ENCODE measurements at places on chromosomes 13 and 19.

DNA sequence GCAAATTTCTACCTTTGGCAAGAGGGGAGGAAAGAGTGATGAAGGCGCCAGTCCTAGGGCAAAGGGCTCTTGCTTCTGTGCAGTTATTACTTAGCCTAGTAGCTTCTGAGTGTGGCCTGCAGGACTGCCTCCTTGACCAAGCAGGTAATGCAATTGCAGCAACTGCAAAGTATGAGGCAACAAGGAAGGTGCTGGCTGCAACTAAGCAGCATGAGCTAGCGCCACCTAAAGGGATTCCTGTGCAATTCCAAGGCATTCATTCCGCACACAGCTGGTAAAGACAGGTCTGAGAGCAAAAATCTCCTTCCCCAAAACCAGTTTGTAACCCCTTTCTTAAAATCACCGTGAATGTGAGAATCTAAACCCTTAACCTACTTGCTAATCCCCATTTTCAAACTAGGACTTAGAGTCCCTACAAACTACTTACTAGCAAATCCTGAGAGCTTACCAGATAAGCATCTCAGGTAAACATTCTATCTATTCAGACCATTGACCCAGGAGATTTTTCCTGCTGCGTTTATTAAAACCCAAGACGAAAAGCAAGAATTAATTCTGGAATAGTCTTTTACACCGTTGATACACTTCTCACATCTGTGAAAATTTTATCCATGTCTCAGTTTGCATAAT, 62.9 kb downstream of the DCT start:
- DNase-seq: peak; percentile 24

- no peak for DNase-seq
Observed at GRCh38 chr19:746956-747355, 4.0 kb upstream of the MISP start.

DNA sequence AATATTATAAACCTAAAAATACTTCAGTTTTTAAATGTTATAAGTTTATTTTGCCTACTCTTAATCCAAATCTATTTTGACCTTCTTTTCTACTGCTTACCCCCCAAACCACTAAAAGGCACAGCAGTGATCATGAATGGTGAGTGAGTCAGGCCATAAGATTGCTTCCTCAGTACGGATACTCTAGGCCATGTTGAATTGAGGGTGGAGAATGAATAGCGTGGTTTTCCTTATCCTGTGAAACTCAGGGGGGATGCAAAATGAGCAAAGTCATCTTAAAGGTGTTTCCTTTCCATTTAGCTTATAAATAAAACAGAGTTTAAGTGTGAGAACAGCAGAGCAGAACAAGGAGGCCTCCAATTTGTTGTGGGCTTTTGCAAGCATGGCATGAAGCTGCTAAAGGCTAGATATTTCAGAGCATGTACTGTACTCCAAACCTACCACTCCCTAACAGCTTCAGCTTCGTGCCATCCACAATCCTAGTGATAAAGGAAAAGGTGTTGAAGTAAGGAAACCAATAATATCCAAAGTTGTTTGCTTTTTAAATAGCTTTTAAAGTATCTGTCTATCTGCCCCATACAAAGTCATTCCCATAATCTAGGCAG, 25.0 kb downstream of the SERPINE3 start:
- peak; percentile 79 for DNase-seq

DNA sequence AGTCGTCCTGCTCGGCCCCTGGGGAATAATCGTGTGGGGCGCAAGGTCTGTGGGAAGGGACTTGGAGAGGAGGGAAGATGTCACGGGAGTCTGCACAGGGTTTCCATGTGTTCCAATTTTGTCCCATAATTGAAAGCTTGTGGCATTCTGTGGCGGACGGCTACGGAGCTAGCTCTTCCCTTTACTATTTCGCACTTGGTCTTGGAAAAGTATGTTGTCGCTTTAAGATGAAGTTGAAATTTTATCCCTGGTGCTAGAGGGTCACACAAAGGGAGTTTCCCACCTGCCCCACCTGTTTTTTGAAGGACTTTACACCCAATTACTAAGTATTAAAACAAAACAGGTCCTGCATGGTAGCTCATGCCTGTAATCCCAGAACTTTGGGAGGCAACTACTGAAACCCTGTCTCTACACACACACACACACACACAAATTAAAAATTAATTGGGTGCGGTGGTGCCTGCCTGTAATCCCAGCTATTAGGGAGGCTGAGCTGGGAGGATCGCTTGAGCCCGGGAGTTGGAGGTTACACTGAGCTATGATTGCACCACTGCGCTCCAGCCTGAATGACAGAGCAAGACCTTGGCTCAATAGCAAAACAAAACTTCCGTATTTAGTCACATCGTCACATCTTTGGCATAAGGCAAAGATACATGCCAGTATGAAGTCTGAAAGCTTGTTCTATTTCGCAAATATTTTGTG, 967 bp upstream of the TPT1 start:
- no peak for DNase-seq

GRCh38 chr19:459724-460511, 915 bp downstream of the SHC2 start:
- DNase-seq: peak; percentile 27

DNA sequence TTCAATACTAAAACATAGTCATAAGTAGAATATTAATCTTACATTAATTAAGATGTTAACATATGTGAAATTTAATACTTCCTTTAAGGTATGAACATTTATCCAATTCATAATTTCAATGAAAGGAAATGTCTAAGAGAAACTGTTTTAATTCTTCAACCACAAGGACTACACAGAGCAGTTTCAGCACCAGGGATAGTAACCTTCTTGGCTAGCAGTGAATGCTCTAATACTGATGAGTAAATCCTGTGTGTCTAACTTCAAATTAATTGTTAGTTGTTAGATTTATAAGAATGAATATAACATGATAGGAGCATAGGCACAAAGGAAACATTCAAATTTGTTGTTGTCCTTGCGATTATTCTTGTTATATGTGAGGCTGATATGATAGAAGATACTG, 15.6 kb upstream of the NBEA start:
- DNase-seq: peak; percentile 47

DNA sequence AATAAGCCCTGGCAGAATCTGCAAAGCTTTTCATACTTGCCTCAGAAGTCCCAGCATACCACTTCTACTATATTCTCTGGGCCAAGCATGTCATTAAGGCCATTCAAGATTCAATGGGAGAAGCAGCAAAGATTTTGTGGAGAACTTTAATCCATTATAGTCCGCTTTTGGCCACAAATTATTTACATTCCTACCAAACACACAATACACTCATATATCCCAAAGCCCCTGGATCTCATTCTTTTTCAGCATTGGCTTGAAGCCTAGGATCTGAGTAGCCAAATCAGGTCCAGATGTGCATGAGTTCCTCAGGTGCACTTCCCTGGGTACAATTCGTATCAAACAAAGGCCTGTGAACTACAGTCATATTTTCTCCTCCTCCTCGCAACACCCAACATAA, 203.4 kb downstream of the NDFIP2 start:
- DNase-seq: peak; percentile 4

DNA sequence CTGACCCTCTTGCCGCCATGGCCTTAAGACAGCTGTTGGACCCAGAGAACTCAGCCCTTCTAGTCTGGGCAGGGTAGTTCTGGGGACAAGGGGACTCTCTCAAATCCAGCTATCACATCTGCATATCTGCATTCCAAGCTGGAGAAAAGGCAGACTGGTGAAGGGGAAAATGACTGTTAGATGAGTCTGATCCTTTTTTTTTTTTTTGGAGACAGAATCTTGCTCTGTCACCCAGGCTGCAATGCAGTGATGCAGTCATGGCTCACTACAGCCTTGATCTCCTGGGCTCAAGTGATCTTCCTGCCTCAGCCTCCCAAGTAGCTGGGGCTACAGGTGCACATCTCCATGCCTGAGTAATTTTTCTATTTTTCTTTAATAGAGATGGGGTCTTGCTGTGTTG, 114.3 kb downstream of the SIPA1L3 start:
- DNase-seq: peak; percentile 54

DNA sequence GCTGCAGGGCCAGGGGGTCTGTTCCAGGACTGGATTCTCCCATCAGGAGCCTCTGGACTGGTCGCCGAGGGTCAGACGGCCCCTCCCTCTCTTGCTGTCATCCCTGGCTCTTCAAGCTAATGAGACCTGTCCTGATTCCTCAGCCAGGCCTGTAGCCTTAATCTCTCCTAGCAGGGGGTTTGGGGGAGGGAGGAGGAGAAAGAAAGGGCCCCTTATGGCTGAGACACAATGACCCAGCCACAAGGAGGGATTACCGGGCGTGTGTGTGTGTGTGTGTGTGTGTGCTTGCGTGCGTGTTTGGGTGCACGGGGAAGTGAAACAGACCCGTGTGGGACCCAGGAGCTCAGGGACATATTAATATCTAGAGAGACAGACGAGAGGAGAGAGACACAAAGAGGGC, 1.9 kb upstream of the CRX start:
- DNase-seq: no peak

- peak; percentile 11 for DNase-seq
Observed at GRCh38 chr13:59790626-59791025, 373.1 kb downstream of the DIAPH3 start.

DNA sequence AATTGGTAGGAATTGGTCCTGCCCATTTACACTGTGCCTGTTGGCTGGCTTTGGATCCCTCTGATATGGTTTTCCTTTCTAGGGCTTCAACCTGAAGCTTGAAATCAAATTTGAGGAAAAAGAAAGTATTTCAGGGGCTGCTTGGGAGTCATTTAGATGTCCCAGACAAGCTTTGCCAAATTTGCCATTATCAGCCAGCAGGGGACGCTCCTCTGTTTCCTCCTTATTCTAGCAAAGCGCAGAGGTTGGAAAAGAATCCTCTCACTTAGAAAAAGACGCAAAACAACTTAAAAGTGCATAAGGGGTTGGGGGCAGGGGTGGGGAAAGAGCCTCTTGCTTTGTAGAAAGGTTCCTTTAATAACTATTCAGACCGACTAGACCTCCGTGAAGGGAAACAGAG, 1211.1 kb upstream of the PCDH20 start:
- DNase-seq: no peak

GRCh38 chr19:8316351-8317125, 4.6 kb downstream of the NDUFA7 start:
- no peak for DNase-seq

DNA sequence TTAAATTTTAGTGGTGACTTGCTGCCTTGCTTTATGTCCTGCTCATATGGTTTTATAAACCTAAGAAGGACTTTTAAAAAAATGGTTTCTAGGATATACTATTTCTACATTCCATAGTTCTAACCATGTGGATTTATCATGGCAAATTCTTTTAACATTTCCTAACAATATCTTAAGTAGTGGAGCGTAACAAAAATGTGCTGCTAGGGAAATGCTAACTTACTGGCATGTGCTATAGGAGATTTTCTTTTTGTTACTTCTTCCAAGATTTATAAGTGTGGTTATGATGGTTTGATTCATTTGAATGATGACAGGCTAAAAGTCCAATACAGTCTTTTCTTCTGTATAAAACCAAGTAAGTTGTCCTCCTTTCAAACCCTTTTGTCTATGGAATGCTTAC, 713.7 kb downstream of the SLITRK1 start:
- peak; percentile 3 for DNase-seq
